AG09309 (cell line): ENCODE measurements at places on chromosomes 4 and X.

GRCh38 chrX:6946168-6946567 is 201.3 kb upstream of the STS start:
- DNase-seq = no peak

GRCh38 chr4:39045827-39046221 is 13.6 kb upstream of the TMEM156 start:
- DNase-seq = no peak

DNA sequence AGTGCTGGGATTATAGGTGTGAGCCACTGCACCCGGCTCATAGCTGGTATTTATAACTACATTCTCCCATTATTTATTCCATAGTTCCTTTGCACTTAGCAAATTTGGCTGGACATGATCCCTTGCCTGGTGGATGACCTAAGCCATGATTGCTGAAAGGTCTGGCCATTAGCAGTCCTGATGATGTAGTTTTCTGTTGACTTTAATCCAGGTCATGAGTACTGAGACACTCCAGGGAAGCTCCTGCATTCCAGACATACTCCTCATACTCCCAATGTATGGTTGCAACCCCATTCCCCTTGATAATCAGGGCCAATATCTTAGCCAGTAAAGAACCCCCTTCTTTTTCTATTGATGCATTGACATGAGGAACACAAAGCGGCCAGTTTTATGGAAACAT is 24.4 kb upstream of the MGST2 start:
- DNase-seq = no peak

DNA sequence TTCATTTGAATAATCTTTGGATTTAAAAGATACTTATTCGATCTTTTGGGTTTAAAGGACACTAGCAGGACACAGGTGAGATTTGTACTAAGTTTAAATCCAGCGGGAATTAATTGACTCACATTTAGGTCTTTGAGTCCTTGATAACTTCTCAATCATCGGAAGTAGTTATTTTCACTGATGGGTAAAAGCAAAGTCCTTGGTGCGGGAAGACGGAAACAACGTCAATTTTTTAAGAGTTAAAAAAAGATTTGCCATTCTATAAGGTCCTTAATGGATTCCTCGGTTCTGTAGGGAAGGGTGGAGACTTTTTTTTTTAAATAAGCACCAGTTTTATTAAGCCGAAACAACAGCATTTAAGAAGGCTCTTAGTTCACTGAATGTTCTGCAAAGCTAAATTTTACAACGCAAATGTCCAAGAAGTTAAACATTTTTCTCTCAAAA is 2.9 kb downstream of the TMSB4X start:
- DNase-seq = no peak

GRCh38 chr4:184573701-184574100 is 75.5 kb downstream of the CASP3 start:
- DNase-seq = no peak
